ENCODE measurements at places on chromosomes 6 and 20. TPM values are rescaled to one million over a fixed set of nuclear protein-coding genes. Genes with fewer than 3 reads are reported as not detected.

The C2 gene
- 9.4 TPM for total RNA-seq

The CTAGE9 gene
- total RNA-seq = not detected

- DNase-seq = no peak
These were observed 2.6 kb downstream of the DUSP22 start for GRCh38 chr6:294656-295565.

DNA sequence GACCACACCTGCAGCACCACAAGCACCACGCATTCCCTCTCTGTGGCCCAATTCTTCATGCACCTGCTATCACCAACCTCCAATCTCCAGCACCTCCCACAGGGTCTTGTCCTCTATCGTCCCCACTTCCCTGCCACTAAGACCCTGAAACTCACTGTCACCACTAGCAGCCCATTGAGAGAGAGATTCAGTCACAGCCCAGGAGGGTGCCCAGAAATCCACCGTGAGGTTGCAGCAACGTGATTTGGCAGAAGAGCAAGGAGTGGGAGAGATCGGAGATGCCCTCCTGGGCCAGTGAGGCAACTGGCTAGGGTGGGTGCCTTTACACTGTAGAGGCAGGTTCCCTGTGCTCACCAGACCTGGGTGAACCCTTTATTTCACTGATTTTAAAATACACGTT is 90.1 kb downstream of the ANKRD60 start:
- no peak for DNase-seq

DNA sequence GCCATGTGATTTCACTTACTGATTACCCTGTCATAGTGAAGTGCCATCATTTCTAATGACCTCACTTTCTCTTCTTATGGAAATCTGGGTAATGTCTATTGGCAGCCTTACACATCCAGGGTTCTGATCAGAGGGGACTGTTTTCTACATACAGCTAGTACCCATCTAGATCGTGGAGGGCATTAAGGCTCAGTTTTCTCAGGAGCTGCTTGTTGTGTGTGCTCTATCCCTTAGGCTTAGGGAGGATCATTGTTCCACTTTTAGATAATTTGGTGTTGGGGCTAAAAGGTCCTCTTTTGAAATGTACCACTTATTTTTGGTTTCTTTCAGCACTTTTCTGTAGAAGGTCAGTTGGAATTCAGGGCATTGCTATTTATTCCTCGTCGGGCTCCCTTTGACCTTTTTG is 3.8 kb downstream of the HSP90AB1 start:
- no peak for DNase-seq

DNA sequence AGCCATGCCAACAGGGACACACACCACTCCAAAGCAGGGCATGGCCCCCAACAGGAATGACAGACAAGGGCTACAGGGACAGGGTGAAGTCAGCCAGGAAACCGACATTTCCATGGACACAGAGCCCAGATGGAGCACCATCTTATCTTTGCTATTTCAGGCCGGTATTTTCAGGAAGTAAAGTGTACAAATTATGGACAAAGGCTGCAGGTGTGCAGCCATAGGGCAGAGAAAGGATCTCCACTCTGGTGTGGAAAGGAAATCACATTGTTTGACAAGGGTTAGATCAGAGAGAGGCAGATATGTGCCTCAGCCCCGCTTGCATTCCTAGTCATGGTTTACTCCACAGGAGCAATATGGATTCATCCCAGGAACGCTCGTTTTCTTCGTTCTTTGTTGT is 81.7 kb upstream of the SLC22A23 start:
- no peak for DNase-seq

GRCh38 chr20:5973172-5973571 is 22.7 kb downstream of the MCM8 start:
- no peak for DNase-seq

Measured in SK-MEL-5 (cell line).